ENCODE measurements at places on chromosomes 1 and 21.

GRCh38 chr1:58979677-58980076 lies 195.8 kb upstream of the JUN start:
- DNase-seq = no peak

DNA sequence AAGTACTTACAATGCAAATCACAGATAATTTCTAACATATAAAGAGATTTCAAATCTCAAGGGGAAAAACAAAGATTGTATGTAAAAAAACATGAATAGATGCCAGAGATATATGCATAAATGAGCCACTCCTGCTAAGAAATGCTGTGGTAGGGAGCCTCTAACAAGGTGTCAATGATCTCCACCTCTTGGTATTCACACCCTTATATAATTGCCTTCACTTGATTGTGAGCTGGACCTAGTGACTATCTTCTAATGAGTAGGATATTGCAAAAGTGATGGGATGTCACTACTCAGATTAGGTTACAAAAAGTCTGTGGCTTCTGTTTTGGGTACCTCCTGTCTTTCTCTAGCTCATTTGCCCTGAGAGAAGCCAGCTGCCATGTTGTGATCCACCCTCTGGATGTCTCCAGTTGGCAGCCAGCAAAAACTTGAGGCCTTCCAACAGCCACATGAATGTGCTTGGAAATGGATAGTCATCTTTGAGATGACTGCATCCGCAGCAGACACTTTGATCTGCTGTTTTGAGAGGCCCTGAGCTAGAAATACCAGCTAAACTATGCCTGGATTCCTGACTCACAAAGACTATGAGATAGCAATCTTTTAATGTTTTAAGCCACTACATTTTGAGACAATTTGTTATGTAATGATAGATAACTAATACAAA lies 196.1 kb upstream of the FGGY start:
- no peak for DNase-seq

DNA sequence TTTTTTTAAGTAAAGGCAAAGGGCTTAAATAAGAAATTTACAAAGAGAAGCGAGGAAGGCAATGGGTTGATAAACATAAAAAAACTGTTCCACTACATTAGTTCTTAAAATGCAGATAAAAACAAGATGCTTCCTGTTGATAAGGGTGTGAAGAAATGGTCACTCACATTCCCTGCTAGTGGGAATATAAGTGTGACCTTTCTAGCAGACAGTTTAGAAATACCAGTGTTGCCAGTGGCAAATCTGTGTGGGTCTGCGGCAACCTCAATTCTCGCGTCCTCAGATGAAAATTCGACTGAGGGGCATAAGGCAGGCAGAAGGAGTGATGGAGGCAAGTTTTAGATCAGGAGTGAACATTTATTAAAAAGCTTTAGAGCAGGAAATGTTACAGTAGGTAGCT lies 151.1 kb downstream of the NTNG1 start:
- no peak for DNase-seq

DNA sequence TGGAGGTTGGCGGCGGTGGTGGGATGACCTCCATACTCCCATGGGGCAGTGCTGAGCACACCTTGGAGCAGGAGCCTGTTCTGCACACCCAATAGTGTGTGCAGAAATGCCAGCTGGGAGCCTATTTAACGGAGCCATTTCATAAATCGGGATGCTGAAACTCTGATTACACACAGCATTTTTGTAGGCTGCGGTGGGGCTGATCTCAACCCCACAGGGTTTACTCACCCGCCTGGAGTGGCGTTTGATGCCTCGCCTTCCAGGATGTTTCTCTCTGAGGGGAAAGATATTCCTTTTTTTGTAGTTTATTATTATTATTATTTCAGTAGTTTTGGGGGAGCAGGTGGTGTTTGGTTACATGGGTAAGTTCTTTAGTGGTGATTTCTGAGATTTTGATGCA lies 82.6 kb upstream of the WDR26 start:
- DNase-seq = no peak

- no peak for DNase-seq
Observed at GRCh38 chr1:82844911-82845827, 1044.4 kb downstream of the ADGRL2 start.

- no peak for DNase-seq
Observed at GRCh38 chr21:42520628-42521253, 7.1 kb downstream of the SLC37A1 start.

- DNase-seq = no peak
Observed at GRCh38 chr1:201665036-201665435, 126.1 kb downstream of the NAV1 start.

GRCh38 chr1:210669951-210670350 lies 341.2 kb downstream of the HHAT start:
- no peak for DNase-seq

- no peak for DNase-seq
Observed at GRCh38 chr1:118122234-118123004, 62.6 kb downstream of the SPAG17 start.

GRCh38 chr1:106268070-106268469 lies 788.4 kb upstream of the PRMT6 start:
- DNase-seq = no peak

DNA sequence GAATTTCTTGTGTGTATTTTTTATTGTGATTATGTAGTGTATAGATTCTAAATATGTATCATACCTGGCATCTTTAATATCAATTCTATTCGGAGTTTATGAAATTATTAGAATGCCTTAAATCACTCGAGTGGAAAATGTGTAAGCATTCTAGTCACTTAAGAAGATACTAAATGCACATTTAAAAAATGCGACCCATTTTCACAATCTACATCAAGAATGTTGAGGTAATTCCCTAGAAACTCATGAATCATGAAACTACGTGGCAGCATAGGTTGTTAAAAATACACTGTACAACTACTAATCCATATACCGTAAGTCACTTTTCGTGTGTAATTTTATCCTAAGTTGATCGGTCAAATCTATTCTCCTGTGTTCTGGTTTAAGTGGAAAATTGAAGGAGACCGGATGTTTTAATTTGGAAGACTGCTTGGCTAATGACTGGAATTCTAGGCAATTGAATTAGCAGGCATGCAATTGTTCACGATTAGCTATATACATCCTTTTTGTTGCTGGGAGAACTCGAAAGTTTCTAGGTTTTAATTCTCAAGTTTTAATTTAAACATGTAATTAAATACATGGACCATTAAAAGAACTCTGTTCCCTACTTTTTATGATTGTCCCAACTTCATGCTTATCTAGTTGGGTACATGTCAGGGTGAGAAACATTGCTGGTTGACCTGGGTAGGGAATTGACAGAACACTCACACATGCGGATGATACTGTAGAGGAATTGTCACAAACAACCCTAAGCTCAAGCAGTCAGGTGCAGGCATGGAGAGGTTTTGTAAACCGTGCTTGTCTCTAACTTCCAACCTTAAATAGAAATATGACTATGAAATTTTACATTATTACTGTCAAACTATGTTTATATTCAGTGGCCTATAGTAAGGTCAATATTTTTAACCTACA lies 6.6 kb downstream of the ZBTB18 start:
- no peak for DNase-seq

DNA sequence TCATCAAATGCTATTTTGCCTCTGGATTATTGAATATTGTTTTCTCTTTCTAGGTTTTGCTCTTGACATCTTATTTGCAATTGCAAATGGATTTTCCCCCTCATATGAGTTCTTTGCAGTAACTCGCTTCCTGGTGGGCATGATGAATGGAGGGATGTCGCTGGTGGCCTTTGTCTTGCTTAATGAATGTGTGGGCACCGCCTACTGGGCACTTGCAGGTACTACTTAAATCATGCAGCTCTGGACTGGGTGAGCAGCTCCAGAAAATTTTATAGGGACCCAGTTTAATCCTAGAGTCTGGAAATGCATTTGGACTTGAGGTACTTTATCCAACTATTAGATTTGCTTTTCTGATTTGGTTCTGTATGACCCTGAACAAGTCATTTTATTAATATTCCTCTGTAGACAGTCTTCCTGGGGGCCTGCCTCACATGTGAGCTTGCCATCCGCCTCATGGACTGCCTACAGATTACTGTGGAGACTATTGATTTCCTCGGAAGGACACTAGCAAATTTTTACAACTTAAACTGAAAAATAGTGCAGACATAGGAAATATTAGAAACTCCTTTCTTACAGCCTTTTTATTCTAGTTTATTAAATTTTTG lies 44.5 kb downstream of the SLC22A15 start:
- peak; percentile 5 for DNase-seq

DNA sequence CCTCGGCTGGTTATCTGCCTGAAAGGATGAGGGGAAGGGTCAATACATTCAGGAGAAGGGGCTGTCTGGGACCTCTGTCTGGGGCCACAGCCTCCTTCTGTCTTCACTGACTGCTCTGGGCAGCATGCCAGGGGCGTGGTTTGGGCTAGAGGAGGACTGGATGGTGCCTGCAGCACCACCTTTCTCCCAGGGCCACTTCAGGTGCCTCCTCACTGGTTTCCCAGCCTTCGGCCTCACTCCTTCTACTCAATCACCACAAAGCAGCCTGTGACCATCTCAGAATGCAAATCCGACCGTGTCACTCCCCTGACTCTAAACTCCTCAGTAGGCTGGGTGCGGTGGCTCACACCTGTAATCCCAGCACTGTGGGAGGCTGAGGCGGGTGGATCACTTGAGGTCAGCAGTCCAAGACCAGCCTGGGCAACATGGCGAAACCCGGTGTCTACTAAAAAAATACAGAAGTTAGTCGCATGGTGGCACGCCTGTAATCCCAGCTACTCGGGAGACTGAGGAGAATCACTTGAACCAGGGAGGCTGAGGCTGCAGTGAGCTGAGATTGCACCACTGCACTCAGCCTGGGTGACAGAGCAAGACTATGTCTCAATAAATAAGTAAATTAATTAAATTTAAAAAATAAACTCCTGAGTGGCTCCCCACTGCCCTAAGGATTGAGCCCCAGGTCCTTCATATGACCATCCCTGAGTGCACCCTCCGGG lies 50.1 kb upstream of the ECE1 start:
- no peak for DNase-seq

DNA sequence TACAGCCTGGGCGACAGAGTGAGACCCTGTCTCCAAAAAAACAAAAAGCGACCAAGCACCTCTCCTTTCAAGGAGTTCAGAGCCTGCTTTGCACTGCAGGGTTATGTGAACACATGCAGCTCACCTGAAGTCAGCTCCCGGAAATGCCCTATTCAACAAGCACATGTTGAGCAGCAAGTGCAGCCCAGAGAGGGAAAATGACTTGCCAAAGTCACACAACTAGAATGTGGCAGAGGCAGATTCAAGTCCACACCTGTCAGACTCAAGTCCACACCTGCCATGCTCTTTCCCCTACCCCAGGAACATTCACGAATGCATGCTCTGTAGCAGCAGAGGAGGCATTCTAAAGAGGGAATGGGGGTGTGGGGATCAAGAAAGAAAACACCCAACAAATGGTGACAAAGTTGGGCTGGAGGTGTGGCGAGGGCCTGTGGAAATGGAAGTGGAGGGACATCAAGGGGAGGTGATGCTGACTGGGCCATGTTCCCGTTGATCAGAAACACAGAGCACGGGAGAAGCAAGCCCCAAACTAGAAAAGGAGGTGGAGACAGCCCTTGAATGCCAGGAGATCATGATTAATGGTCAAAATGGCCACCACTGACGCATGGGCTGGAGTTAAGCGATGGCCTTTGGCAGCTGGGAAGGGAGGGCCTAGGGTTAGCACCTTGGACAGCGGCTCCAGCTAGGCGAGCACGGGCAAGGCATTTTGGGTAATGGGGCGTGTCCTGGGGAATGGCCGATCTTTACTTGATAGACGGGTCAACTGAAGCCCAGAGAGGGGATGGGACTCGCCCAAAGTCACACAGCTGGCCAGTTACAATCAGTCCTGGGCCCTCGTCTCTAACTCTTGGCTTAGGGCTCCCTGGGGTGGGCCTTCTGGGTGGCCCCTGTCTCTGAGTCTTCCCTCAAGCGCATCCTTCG lies 21.5 kb downstream of the RAP1GAP start:
- DNase-seq = no peak

DNA sequence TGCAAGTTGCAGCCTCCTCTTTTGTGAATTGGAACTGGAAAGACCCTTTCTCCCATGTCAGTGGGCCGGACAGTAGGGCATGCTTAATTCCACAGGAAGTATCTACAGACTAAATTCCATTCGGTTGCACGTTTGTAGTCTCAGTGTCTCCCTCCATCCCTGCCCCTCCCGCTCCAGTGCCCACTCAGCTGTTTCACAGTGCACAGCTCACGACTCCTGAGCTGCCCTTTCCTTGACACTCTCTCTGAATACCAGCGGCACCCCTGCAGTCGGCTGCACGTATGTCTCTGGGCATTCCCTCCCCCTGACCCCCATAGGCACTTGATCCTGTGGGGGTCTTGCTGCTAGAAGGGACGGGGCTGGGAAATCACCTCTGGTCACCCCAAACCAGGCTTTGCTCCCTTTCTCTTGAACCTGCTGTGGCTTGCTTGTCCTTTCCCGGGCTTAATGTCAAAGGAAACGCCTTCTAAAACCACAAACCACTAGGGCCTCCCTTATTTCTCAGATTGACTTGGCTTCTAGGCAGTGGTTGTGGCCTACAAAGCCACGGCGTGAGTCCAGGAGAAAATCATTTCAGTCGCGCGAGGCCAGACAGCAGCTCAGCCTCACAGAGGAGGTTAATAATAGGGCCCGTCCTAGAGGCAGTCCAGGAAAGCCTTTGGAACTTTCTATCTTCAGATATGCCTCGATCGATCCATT lies 365.3 kb upstream of the PROX1 start:
- no peak for DNase-seq

- DNase-seq = no peak
Observed at GRCh38 chr1:51572365-51572764, 44.5 kb upstream of the OSBPL9 start.

- no peak for DNase-seq
Observed at GRCh38 chr1:919271-919872, 4.4 kb upstream of the SAMD11 start.

DNA sequence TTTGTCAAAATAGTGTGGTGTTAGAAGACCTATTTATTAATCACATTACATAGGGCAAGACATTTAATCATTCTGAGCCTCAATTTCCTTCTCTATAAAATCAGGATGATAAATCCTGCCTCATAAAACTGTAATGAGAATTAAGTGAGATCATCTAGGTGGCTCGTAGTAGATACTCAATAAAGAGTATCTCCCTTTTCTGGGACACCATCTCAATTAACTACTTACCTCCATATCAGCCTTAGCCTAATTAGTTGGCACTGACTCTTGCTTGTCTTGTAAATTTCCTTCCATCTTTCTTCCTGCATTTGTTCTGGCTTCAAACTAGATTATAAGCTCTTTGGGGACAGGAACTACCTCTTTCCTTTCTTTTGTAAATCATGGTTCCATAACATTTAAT lies 102.6 kb upstream of the TNR start:
- DNase-seq = no peak

- DNase-seq = no peak
Observed at GRCh38 chr1:233730809-233731208, 116.9 kb downstream of the KCNK1 start.

DNA sequence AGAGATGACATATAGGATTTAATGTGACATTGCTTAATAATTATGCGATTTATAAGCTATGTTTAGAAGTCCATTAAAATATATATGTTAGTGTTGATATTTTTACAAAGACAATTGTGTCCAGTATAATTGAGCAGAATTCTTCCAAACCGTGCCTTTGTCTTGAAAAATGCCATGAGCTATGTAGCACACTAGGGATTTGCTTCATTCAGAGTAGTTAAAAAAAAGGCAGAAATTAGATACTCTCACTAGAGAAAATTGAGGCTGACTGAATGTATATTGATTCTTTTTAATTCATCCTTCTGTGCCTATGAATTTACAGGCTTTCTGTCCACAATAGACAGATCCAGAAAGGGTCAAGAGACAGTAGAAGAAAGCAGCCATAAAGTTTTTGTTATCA lies 429.0 kb downstream of the NEGR1 start:
- DNase-seq = no peak

- no peak for DNase-seq
Observed at GRCh38 chr1:221032637-221033280, 153.5 kb downstream of the HLX start.

- DNase-seq = no peak
Observed at GRCh38 chr1:191624044-191624443, 534.2 kb upstream of the RGS18 start.
